ENCODE measurements at places on chromosomes 11 and 22.

- DNase-seq, result no peak
Measured at GRCh38 chr11:17413414-17414316, 25.2 kb upstream of the KCNJ11 start.

- DNase-seq, result no peak
Measured at GRCh38 chr22:37887584-37888378, 18.3 kb upstream of the MICALL1 start.

GRCh38 chr22:45562537-45563361 lies 60.1 kb downstream of the FBLN1 start:
- no peak for DNase-seq

GRCh38 chr11:8357505-8357888 lies 93.8 kb upstream of the LMO1 start:
- no peak for DNase-seq

DNA sequence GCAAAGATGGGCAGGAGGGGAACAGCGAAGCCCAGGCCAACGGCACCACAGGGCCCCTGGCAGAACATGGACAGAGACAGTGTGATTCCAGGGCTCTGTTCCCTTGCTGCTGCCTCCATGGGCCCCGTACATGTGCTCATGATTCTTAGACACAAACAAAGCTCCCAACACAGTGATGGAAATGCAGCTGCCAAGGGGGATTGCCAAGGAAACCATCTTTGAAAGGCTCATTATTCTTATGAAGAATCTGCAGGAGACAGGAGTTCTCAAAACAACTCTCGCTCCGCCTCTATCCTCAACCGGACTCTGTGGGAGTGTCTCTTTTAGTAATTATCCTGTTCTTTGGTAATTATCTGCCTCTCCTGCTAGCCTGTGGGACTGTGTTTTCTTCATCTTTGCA lies 32.2 kb downstream of the SERPINH1 start:
- DNase-seq, result no peak

- DNase-seq, result no peak
Measured at GRCh38 chr22:23828800-23829680, 9.8 kb downstream of the DERL3 start.

DNA sequence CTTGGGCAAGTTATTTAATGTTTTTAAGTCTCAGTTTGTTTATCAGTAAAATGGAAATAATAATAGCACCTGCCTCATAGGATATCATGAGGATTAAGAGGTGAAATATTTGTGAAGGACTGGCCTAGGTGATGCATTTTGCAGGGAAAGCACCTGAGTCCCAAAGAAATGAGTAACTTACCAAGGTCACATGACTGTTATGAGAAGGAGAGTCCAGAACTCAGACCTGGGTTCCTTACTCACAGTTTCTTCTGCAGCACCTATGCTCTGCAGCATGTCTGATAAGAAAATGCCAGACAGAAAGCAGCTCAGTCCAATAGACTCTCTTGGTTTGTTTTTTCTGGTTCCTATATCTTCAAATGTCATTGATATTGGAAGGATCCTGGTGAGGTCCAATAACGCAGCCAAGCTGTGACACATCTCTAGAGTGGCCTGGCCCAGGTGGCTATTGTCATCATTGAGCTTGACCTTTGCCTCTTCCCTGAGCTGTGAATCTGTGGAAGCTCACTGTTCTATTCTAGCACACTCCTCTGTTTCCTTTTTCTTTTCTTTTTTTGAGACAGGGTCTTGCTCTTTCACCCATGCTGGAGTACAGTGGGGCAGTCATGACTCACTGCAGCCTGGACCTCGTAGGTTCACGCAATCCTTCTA lies 174.7 kb upstream of the NAV2 start:
- no peak for DNase-seq

GRCh38 chr11:6233984-6234386 lies 451 bp downstream of the FHIP1B start:
- DNase-seq, result no peak

GRCh38 chr22:17260950-17261349 lies 41.7 kb upstream of the ADA2 start:
- DNase-seq, result no peak

DNA sequence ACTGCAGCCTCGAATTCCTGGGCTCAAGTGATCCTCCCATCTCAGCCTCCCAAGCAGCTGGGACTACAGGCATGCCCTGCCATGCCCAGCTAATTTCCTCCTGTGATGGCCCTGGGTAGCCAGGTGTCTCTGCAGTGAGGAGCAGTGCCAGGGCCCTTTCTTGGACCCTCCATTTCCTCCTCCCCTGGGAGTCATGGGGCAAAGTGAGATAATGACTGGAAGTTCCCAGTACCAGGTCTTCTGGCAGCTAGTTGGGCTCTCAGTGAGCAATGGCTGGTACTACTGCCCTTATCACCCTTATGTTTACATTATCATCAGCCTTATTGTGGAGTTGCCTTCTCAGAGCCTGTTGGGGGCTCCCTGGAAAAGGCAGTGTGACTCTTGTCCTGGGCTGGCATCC lies 17.6 kb downstream of the DAGLA start:
- no peak for DNase-seq

DNA sequence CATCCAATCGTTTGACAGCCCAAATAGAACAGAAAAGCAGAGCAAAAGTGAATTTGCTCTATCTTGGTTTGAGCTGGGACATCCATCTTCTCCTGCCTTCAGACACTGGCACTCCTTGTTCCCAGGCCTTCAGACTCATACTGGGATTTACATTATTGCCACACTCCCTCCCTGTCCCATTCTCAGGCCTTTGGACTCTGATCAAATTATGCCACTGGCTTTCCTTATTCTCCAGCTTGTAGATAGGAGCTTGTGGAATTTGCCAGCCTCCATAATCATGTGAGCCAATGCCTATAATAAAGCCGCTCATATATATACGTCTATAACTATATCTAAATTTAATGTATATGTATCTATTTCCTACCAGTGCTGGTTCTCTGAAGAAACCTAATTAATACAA lies 568.3 kb upstream of the KIRREL3 start:
- no peak for DNase-seq

DNA sequence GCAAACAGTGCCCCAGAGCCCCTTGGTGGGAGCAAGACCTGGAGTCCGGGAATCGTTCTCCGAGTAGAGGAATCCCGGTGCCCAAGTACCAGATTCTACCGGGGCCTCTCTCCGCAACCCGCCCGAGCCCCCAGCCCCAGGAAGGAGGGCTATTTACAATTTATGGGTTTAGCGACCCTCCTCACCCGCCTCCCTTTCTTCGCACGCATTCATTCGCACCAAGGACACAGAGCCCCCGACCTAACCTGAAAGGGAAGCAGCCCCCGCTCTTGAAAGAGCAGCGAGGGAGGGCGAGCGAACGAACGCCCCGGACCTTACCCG lies 628 bp downstream of the LRP4 start:
- no peak for DNase-seq

DNA sequence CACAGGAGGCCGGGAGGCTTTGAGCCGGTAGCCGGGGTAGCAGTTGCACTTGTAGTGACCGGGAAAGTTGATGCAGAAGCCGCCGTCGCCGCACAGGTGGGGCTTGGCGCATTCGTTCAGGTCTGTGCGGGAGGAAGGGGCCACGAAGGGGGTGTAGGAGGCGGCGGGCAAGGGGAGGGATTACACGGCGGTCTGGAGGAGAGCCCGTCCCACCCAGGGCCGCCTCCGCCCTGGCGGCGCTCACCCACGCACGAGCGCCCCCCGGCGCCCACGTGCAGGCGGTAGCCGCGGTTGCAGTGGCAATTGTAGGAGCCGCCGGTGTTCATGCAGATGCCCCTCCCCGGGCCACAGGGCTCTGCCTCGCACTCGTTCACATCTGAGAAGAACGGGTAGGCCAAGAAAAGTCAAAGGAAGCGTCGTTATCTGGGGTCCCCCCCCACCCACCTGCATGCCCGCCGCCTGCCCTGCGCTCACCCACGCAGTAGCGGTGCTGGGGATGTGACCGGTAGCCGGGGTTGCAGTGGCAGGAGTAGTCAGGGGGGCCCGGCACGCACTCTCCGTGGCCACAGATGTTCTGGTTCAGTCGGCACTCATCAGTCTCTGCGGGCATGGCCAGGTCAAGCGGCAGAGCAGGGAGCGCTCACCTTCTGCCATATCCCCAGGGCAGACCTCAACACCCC lies 10.6 kb downstream of the LTBP3 start:
- DNase-seq, result no peak

GRCh38 chr22:45001653-45002052 lies 8.2 kb downstream of the PHF21B start:
- no peak for DNase-seq

DNA sequence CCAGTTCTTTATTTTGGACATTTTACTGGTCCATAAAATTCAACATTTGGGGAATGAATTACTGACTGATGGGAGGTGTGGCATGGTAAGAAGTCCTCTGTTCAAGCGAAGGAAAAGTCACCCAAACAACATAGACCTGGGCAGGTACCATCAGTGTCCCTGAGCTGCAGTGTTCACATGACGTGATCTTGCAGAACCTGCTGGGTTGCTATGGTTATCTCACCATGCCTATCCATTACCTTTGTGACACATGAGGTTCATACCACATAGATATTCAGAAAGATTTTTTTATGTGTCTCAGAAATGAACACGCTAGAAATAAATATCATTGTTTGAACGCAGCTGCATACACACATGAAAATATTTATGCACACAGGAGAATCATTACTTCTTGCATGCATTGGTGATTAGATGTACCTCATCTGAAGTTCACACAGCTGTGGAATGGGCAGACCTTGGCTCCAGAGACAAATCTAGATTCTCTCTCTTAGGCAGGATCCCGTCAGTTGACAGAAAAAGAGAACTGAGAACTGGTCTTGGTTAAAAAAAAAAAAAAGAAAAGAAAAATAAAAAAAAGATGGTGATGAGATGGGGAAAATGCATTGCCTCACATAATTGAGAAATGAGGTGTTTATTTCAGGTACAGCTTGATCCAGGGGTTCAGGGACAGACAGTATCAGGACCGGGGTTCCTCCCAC lies 21.4 kb upstream of the RCN1 start:
- DNase-seq, result no peak

DNA sequence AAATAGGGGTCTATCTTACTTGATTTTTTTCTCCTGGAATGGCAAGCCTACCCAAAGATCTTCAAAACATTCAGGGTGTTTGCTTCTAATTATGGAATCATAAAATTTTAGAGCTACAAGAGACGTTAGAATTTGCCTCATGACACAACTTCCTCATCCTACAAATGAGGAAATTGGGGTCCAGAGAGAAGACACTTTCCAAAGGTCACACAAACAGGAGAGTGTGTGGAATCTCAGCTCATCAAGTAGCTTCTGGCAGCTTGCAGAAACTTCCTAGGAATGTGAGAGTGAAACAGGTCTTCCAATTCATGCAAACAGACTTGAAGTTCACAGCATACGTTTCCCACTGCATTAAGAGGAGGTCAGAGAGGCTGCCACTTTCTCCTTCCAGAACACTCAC lies 976.0 kb downstream of the OPCML start:
- DNase-seq, result no peak

DNA sequence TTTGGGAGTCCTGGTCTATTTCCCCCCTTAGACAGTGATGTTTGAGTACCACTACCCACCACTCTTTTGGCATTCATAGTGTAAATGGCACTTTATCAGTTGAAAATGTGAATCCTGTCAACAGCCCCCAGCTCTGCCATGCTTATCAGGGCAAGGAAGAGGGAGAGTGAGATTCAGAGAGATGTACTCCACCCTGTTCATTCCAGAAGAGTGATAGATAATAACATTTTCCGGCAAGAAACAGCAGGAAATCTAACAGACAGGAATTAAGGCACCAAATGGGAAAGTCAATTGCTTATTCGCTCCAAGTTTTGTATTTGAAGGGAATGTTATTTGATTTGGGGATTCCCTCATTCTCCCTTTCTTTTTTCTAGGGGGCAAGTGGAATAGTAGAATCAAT lies 681.9 kb downstream of the NTM start:
- no peak for DNase-seq

- no peak for DNase-seq
Measured at GRCh38 chr11:19615341-19616183, 97.1 kb upstream of the NAV2 start.

DNA sequence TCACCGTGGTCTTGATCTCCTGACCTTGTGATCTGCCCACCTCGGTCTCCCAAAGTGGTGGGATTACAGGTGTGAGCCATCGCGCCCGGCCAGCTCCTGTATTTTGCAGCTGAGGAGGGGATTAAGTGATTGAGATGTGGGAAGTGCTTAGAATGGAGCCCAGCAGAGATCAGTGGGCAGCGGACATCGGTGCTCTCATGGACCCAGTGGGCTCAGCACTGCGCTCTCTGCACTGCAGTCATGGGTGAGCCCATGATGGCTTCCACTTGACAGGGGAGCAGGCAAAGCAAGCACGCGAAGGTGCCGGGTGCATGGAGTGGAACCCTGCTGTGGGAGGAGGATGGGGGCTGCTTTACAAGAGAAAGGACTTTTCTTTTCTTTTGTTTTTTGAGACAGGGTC lies 9.1 kb upstream of the CCDC88B start:
- no peak for DNase-seq

GRCh38 chr11:96328395-96329010 lies 14.5 kb downstream of the MAML2 start:
- DNase-seq, result no peak

GRCh38 chr11:69554849-69555248 lies 73.4 kb downstream of the LINC01488 start:
- DNase-seq, result no peak

GRCh38 chr11:68724293-68724692 lies 27.0 kb downstream of the TESMIN start:
- no peak for DNase-seq

- no peak for DNase-seq
Measured at GRCh38 chr11:126725521-126725920, 275.0 kb downstream of the KIRREL3 start.

- DNase-seq, result no peak
Measured at GRCh38 chr11:27443746-27444507, 28.7 kb downstream of the LGR4 start.

- DNase-seq, result no peak
Measured at GRCh38 chr22:19631899-19632667, 82.2 kb upstream of the SEPTIN5 start.

DNA sequence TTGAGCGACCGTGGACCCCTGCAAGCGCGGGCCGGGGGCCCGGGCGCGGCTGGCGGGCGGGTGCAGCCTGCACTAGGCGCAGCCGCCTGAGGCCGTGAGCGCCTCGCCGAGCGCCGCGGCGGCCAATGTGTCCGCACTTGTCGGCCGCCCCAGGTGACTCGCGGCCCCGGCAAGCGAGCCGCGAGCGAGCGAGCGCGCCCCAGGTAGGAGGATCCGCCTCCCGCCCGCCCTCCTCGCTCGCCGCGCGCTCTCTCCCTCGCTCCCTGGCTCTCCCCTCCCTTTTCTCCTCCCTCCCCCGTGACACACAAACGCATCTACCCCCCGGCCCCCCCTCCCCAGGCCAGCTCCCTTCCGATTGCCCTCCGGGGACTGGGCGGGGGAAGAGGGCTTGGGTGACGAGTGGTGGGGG lies at the start of gene WNT7B:
WNT7B (minus strand) TSS at position 160 of the 409 bp plus-strand sequence. CDS start 408 bp downstream, outside the sequence.
- no peak for DNase-seq

DNA sequence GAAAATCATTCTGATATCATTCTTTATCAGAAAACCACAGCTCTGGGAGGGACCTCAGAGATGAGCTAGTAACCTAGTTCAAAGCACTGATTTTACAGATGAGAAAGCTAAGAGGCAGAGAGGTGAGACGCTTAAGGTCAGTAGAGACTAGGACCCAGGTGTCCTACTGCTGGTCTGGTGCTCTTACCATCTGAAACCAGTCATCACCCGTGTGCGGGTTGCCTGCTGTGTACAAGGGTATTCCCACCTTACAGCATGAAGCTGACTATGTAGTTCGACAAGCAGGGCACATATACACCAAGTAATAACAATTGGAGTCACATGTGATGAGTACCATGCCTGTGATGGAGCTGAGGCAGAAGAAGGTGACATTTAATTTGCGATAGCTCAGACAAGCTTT lies 133.7 kb downstream of the ADAMTS15 start:
- no peak for DNase-seq

GRCh38 chr11:115389790-115390189 lies 114.4 kb downstream of the CADM1 start:
- no peak for DNase-seq

GRCh38 chr11:97717922-97718321 lies 1302.8 kb upstream of the CNTN5 start:
- DNase-seq, result no peak
